ENCODE measurements at places on chromosomes 3 and 15.

DNA sequence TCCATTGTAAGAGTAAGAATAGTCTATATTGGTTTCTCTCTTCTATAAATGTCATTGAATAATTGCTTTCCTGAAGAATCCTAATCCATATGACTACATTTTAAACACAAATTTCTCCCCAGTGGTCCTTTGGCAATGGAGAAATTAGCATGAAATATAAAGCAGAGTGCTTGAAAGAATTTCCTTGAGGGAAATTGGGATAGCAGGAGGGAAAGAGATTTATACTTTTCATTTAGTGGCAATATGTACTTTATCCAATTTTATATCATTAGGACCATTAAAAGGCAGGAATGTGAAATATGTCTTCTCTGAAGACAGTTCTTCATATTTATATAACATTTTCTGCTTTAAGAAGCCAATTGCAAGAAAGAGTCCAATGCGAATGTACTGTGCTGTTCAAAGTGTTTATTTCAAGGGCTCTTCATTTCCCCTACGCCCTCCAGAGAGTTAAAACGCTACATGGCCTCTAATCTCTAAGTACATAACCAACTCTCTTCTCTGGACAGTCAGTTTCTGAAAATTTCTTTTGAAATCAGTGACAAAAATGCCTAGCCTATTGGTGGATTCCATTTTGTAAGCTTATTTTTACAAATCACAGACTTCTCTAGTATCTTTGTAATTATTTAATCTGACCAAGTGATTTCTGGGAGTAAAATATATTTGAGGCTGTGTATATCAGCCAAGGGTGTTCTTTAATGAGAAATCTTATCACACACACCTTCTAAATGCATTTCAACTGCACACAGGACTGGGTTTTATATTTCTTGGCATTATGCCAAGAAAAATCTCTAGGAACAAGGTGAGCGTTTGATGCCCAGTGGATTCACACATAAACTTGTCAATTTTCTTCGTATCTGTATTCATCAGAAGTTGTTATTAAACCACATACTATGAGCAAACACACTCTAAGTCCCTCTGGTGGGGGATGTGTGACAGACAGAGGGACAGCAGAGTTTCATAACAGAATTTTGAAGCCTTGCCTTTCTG is 51.2 kb downstream of the KCNAB1 start:
- no peak for DNase-seq

DNA sequence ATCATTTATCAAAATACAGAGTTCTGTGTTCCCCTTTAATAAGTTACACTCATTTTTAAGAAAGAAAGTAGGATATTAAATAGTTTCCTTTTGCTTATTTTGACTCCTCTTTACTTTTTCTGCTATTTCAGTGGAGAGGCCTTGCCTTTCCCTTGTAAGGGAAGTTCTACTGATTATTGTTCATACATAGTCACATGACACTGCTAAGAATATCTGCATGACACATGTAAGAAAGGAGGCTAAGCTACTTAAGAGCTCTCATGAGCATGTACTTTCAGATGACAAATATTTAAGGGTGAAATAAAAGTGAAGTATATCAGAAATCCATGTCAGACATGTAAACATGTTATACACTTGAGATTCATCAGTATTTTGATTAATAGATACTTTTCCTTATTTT is 39.0 kb downstream of the MYRIP start:
- no peak for DNase-seq

- no peak for DNase-seq
These were observed 248.3 kb downstream of the WDR72 start for GRCh38 chr15:53511175-53511574.

- DNase-seq, result no peak
These were observed 48.7 kb downstream of the FBN1 start for GRCh38 chr15:48596841-48597240.

DNA sequence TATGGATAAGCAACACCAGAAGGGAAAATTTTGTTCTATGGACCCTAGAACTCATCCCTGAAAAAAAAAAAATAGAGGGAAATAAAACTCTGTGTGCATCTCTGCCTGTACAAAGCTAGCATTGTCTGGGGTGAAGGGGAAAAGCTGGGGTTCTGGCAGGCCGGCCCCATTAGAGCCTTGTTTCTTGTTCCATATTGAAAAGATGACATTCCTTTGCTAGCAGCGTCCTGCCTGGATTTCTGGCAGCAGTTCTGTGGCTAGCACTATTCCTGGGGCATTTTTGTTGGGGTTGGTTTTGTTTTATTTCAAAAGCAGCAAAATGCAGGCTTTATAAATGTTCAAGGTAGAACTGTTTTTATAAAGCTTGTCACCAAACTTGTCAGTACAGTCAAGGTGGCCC is 45.2 kb downstream of the RARB start:
- DNase-seq, result no peak

- DNase-seq, result no peak
These were observed 191.3 kb downstream of the ZMAT3 start for GRCh38 chr3:178880274-178880673.

DNA sequence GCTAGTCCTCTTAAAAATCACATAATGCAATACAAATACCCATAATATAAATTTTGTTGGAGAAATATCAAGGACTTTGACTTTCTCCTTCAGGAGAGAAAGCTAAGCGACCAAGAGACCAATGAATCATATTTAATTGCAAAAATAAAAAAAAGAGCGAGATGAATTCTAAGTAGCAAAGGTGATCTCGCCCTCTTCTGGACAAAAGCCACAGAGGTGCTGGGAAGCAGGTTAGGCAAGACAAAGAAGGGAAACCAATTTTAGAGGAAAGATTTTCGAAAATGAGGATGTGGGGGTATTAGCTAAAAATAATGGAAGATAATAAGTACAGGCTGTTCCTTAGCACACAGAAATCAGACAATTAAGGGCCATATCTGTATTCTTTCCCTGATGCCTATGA is 111.4 kb upstream of the PLAAT1 start:
- DNase-seq, result no peak

DNA sequence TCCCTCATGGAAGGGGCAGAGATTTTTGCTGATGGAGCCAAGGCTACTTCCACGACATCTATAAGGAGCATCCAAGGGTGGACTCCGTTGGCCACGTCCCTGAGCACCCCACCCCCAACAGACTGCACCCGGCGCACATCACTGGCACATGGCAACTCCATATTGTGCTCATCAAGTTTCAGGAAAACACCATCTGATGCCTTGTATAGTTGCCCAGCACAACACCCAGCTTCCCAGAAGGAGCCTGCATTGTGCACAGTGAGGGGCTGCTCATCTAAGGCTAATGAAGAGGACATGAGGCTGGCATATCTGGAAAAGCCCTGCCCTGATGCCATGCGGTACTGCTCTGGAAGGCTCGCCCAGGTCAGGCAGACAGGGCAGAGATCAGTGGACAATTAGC is 15.0 kb upstream of the CACNA2D2 start:
- no peak for DNase-seq

GRCh38 chr15:89690276-89691218 is at the start of the genes PEX11A and WDR93:
Gene PEX11A (minus strand): TSS chr15:89690754. CDS start chr15:89690632, 122 bp downstream.
Gene WDR93 (plus strand): TSS chr15:89690811. CDS start chr15:89701747, 10,936 bp downstream.
- peak; percentile 72 for DNase-seq

DNA sequence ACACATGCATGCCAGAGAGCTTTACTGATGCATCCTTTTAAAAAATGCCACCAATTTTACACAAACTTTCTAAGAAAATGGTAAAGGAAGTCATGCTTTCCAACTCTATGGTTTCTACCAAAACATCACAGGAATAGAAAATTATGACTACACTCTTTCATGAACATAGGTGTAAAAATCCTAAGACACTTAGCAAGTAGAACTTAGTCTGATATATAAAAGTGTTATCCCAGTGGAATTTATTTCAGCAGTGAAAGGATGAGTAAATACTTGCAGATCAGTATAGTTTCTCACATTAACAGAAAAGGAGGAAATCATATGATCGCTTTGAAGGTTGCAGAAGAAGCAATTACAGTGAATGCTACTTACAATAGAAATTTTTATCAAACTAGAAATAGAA is 43.4 kb downstream of the MCTP2 start:
- DNase-seq, result no peak

GRCh38 chr3:111215481-111215880 is 143.9 kb downstream of the NECTIN3 start:
- DNase-seq, result no peak

- no peak for DNase-seq
These were observed 9.1 kb downstream of the CLPX start for GRCh38 chr15:65176056-65176455.

GRCh38 chr3:175005193-175005592 is 146.1 kb downstream of the NAALADL2 start:
- no peak for DNase-seq

Data from uterus (tissue), 4 donors.